ENCODE measurements at places on chromosomes 2 and 18. TPM values are rescaled to one million over a fixed set of nuclear protein-coding genes. Genes with fewer than 3 reads are reported as not detected.

The TXNDC2 gene
- 0.41 TPM for polyA plus RNA-seq

The QPCT gene
- 0.81 TPM for polyA plus RNA-seq

- peaks cover 29% of the 10 kb centered on the region for H3K4me1 ChIP-seq
- no peak overlapping the region for H3K4me3 ChIP-seq
- H3K27me3 ChIP-seq, result no peaks in the 10 kb centered on the region
- peak overlapping the region; percentile 89 for H3K27ac ChIP-seq
- H3K36me3 ChIP-seq, result no peaks in the 10 kb centered on the region
Observed at GRCh38 chr2:120245520-120246332, 6.9 kb upstream of the RALB start.

- H3K4me3 ChIP-seq, result no peak overlapping the region
- DNase-seq, result no peak
- H3K27ac ChIP-seq, result no peak overlapping the region
- no peaks in the 10 kb centered on the region for H3K4me1 ChIP-seq
Observed at GRCh38 chr18:42574871-42575270, 540.6 kb downstream of the RIT2 start.

- no peaks in the 10 kb centered on the region for H3K36me3 ChIP-seq
- peaks cover 3% of the 10 kb centered on the region for H3K4me1 ChIP-seq
- H3K4me3 ChIP-seq, result peak overlapping the region; percentile 98
- DNase-seq, result peak; percentile 80
- H3K27me3 ChIP-seq, result peaks cover 33% of the 10 kb centered on the region
- H3K27ac ChIP-seq, result peak overlapping the region; percentile 86
Observed at GRCh38 chr18:6414118-6414722, 491 bp downstream of the L3MBTL4 start.

DNA sequence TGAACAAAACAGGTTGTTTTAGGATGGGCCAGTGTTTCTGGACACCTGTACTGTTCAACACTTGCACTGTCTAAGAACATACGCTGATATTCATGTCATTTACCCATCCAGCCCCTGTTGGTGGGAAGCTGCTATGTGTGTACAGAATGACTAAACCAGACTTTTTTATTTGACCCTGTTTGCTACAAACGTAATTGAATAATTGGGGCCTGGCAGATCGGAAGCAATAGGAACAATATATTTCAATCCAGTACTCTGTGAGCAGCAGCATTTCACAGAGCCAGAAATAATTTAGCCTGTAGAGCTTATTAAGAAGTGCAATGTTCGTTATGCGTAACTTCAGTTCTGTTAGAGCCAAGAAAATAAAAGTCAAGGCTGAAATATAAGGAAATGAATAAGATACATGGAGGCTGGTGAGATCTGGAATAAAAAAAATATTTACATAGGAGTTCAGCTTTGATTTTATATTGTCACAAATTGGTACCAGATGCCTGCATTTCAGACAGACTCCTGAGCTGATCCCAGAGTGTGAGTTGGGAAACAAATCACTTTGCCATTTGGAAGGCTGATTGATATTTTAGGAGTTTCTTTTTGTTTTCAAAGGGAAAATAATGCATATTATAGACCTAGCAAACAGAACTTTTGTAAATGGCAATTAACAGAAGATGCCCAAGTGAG is 19.7 kb downstream of the CABLES1 start:
- DNase-seq, result no peak
- no peaks in the 10 kb centered on the region for H3K4me1 ChIP-seq
- no peaks in the 10 kb centered on the region for H3K36me3 ChIP-seq
- no peak overlapping the region for H3K4me3 ChIP-seq
- H3K27me3 ChIP-seq, result no peaks in the 10 kb centered on the region

- H3K27ac ChIP-seq, result no peak overlapping the region
- peaks cover 14% of the 10 kb centered on the region for H3K4me1 ChIP-seq
- no peak overlapping the region for H3K4me3 ChIP-seq
- no peaks in the 10 kb centered on the region for H3K27me3 ChIP-seq
- no peaks in the 10 kb centered on the region for H3K36me3 ChIP-seq
Observed at GRCh38 chr2:128345436-128346165, 26.9 kb upstream of the HS6ST1 start.

- no peak for DNase-seq
- H3K36me3 ChIP-seq, result no peaks in the 10 kb centered on the region
- H3K4me1 ChIP-seq, result no peaks in the 10 kb centered on the region
- H3K27me3 ChIP-seq, result no peaks in the 10 kb centered on the region
Observed at GRCh38 chr2:197163712-197164140, 146.9 kb downstream of the ANKRD44 start.

- no peaks in the 10 kb centered on the region for H3K36me3 ChIP-seq
- H3K4me3 ChIP-seq, result no peak overlapping the region
- H3K4me1 ChIP-seq, result peaks cover 36% of the 10 kb centered on the region
- no peaks in the 10 kb centered on the region for H3K27me3 ChIP-seq
- no peak for DNase-seq
Observed at GRCh38 chr2:127685410-127686080, 10.2 kb upstream of the LIMS2 start.

GRCh38 chr2:141554810-141555209 is 576.0 kb downstream of the LRP1B start:
- no peaks in the 10 kb centered on the region for H3K36me3 ChIP-seq
- DNase-seq, result peak; percentile 60
- no peaks in the 10 kb centered on the region for H3K27me3 ChIP-seq
- H3K4me3 ChIP-seq, result no peak overlapping the region
- no peaks in the 10 kb centered on the region for H3K4me1 ChIP-seq

- no peak overlapping the region for H3K27ac ChIP-seq
- no peaks in the 10 kb centered on the region for H3K36me3 ChIP-seq
- H3K27me3 ChIP-seq, result no peaks in the 10 kb centered on the region
- DNase-seq, result no peak
Observed at GRCh38 chr2:10256515-10257031, 46.1 kb upstream of the HPCAL1 start.

All from hepatocyte (in vitro differentiated cells).